ENCODE measurements at places on chromosomes 2 and 18.
A peak's percentile ranks its signal among the peaks of the same experiment; 100 is the strongest.

GRCh38 chr18:73896685-73897084 is 250.9 kb downstream of the FBXO15 start:
- no peak for DNase-seq

DNA sequence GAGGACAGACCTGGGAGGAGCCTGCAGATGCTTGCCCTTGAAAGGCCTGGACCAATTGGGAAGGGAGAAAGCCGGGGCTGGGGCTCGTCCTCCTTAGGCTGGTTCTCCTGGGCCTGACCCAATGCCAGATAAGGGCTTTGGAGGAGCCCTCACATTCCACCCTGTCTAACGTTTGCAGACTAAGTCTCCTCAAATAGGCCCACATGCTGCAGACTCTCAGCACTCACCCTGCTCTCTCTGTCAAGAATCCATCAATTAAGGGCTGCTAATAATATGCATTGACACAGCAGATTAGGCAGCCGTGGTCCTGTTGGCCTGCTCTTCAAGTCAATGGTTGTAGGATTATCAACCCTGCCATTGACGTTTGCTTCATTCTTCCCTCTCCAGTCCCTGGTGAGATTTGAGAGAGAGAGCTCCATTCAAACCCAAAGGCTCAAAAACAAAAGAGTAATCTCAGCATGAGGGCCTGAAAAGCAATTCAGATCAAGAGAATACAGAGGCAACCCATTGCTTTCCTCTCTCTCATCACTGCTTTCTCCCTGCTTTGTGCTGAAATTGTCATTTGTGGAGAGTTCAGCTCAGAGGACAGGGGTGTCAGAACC is 167.6 kb downstream of the INSIG2 start:
- DNase-seq, result no peak

DNA sequence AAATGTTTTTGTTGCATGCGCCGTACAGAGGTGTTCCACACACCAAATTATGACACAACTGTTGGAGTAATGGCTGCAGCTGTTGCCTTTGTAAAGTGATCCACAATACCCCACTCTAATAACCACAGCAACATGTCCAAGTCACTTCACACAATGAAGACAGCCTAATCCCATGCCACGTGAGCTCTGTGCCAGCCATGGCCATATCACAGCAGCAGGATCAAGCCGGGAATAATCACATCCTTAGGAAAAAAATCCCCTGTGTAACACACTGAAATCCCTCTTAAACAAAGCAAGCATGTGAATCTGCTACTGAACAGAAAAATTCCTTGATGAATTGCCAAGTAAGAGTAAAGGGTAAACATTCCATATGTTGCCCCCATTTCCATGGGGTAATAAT is 179.5 kb upstream of the PARD3B start:
- no peak for DNase-seq

- DNase-seq, result peak; percentile 15
These were observed 209.6 kb upstream of the PIK3C3 start for GRCh38 chr18:41745166-41746049.

DNA sequence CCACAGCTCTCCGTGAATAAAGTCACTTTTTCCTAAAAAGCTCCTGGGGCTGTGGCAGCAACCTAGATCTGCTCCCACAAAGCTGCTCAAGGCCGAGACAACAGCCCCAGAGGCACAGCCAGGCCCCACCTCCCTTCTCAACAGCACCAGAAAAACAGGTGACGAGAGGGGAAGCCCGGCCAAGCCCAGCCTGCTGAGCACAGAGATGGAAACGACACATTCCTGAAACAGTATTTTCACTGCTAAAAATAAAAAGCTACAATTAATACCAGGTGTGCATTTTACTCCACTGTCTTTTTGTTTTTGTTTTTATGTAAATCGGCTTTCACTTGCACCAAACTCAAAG is 199.3 kb downstream of the HDAC4 start:
- no peak for DNase-seq

GRCh38 chr18:8777846-8778245 is 72.5 kb downstream of the MTCL1 start:
- DNase-seq, result no peak

- DNase-seq, result no peak
These were observed 8.0 kb downstream of the ATP8B1 start for GRCh38 chr18:57794951-57795728.

- DNase-seq, result no peak
These were observed 8.0 kb downstream of the PKDCC start for GRCh38 chr2:42055573-42056514.

GRCh38 chr2:11987151-11987550 is 240.7 kb downstream of the LPIN1 start:
- DNase-seq, result no peak

DNA sequence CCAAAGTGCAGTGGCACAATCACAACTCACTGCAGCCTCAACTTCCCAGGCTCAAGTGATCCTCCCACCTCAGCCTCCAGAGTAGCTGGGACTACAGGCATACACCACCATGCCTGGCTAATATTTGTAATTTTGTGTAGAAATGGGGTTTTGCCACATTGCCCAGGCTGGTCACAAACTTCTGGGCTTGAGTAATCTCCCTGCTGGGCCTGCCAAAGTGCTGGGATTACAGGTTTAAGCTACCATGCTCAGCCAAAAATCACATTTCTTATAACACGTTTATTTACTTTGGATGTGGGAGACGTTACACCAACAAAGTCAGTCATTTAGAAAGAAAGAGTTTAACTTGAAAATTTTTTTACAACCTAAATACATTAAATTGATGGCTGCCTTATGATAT is 209.0 kb upstream of the VWC2L start:
- no peak for DNase-seq

DNA sequence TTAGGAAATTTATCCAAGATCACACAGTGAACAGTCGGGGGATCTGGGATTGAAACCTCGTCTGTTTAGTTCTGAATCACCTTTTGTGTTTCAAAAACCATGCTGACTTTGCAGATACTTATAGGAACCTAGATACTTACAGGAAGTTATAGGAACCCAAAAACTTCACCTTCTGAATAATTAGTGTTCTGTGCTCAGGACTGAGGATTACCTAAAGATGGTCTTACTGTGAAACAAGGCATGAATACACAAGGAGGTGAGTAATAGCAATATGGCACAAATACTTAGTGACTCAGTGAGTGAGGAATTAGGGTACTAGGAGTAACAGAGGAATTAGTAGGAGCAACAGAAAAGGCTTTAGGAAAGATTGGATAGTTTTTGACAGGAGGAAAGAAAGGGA is 145.5 kb downstream of the LRATD1 start:
- DNase-seq, result no peak

DNA sequence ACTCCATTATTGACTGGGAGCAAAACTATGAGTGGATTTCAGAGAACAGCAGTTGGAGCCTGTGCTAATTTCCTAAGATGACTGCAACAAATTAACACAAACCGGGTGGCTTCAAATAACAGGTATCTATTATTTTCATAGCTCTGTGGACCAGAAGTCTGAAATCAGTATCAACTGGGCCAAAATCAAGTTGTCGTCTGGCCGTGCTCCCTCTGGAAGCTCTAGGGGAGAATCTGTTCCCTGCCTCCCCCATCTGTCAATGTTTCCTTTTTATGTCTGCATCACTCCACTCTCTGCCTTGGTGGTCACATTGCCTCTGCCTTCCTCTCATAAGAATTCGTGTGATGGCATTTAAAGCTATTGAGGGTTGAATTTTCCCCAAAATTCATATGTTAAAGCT is 269.8 kb downstream of the TMX3 start:
- DNase-seq, result no peak

DNA sequence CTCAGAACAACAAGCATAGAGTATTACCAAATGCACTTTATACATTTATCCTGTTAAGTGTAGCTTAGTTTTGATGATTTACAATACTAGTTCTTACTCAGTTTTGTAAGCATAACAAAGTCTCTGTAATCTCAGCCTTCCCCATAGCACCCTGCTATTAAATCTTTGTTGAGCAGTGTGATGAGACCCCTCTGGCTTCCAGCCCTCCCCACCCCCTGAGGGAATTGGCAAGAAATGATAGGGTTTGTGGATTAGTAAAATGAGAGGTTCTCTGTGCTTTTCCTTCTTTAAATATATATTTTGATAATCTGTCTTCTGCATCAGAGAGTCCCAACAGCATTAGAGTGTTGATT is 37.2 kb downstream of the ZNF521 start:
- no peak for DNase-seq

DNA sequence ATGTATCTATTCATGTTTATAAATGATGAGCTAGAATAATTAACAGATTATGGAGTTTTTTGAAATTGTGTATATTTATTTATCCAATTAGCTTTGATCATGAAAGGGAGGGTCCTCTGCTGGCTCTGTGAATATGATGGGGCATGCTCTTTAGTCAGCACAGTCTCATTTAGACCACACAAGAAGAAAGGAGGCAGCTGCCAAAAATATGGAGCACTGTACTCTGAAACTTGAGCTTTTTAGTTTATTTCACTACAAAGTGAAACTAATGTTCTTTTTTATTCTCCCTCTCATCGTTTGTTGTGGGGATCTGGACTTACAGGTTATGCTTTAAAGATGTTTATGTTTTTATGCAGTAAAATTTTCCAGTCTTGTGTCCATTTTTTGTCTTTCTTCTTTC is 266.9 kb upstream of the GULP1 start:
- DNase-seq, result no peak

DNA sequence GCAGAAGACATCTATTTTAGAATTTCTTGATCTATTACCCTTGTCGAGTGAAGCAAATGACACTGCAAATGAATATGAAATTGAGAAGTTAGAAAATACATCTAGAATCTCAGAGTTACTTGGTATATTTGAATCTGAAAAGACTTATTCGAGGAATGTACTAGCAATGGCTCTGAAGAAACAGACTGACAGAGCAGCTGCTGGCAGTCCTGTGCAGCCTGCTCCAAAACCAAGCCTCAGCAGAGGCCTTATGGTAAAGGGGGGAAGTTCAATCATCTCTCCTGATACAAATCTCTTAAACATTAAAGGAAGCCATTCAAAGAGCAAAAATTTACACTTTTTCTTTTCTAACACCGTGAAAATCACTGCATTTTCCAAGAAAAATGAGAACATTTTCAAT is 370.4 kb downstream of the XIRP2 start:
- DNase-seq, result no peak

- no peak for DNase-seq
These were observed 33.0 kb upstream of the PHLPP1 start for GRCh38 chr18:62682371-62682770.

DNA sequence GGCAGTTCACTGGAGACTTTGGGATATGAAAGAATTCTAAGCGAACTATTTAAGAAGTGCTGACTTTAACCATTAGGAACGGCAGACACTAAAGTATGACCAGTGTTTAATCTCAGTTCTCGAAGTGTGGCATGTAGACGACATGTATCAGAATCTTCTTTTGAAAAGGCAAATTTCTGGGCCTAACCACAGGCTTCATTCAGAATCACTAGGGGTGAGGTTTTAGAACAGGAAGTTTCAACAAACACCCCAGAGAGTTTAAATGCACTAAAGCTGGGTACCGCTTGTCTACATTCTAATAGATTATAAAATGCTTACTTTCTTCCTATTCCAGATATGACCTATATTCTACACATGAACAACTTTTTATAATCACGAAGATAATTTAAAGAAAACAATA is 180.3 kb downstream of the ANKRD44 start:
- no peak for DNase-seq

DNA sequence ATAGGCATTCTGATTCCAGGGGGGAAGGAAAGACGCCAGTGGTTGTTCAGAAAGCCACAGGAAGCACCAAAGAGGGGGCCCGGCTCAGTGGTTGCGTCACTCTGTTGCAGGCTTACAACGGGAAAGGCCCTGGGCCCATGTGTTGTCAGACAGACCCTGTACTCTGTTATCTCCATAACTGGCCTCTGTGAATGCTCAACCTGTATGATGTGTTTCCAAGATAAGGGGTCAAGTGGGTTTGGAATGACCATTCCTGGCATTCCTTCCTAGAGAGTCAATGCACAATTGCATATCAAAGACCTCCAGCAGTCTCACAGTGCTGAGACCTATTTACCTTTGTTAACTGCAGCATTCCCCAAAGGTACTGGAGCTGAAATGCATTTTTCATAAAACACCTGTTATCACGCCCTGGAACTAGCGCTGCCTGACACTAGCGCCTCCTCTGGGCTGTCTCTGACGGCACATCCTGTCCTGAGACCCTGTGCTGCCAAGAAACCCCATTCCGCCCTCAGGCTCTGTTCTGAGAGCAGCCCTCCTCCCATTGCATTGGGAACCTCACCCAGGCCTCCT is 13.2 kb upstream of the LRRFIP1 start:
- DNase-seq, result no peak

DNA sequence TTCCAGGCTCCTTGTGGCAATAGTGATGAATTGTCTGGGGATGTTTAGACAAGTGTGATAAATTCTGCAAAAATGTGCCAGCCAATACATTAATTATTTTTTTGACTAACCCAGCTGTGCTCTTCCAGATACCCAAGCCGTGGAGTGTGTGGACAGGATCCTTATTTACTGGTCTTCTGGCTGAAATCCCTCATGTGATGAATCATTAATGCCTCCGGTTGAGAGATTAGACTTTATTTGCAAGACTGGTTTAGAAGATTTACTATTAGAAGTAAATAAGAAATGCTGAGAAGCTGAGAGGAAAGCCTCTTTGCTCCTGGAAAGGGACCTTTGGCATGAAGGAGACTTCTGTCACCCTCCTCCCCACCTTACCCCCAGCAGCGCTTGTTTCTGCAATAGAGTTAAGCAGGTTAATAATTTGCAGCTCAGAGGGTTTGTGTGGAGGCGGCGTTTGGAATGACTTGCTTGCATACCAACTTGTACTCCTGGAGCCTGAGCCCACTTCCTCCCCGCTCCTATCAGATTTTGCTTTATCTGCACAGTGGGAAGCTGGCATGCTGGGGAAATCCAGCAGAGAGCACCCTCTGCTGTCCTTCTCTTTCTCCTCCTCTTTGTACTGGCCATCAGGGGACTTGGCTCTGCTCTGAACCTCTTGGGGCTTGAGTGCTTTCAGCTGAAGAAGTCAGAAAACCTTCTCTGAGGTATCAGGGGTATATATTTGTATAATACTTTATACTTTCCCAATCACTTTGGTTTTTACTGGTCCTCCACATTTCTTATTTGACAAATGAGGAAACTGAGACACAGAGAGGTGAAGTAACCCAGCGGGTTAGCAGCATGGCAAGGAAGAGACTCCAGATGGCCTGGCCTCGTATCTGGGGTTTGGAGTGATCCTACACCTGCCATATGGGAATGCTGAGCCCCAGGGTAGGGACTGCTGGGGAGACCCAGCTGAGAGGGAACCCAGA is 16.3 kb downstream of the SLC3A1 start:
- no peak for DNase-seq

DNA sequence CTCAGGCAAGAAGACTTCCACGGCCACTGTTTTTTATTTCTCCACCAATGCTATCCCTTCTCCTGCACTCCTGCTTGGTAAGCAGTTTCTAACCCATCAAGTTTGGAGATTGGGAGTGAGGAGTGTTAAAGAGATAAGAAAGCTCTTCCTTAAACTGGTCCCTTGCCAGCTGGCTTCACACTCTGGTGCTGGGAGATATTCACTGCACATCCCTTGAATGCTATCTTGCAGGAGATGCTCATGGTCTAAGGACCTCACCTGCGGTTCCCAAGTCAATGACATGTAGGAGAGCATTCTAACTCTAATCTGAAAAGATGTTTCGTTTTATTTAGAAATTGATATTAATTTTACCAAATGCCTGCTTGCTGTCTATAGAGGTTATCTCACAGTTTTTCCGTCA is 28.2 kb upstream of the CYRIA start:
- DNase-seq, result no peak

All from stimulated activated naive CD8-positive, alpha-beta T cell treated with anti-CD3 and anti-CD28 coated beads, Interleukin-15, amount 100 ng/mL, for 72 hours (primary cell).